ENCODE measurements at places on chromosomes 5 and 9.

GRCh38 chr9:122084026-122084675, 9.0 kb downstream of the TTLL11 start:
- DNase-seq, result no peak

DNA sequence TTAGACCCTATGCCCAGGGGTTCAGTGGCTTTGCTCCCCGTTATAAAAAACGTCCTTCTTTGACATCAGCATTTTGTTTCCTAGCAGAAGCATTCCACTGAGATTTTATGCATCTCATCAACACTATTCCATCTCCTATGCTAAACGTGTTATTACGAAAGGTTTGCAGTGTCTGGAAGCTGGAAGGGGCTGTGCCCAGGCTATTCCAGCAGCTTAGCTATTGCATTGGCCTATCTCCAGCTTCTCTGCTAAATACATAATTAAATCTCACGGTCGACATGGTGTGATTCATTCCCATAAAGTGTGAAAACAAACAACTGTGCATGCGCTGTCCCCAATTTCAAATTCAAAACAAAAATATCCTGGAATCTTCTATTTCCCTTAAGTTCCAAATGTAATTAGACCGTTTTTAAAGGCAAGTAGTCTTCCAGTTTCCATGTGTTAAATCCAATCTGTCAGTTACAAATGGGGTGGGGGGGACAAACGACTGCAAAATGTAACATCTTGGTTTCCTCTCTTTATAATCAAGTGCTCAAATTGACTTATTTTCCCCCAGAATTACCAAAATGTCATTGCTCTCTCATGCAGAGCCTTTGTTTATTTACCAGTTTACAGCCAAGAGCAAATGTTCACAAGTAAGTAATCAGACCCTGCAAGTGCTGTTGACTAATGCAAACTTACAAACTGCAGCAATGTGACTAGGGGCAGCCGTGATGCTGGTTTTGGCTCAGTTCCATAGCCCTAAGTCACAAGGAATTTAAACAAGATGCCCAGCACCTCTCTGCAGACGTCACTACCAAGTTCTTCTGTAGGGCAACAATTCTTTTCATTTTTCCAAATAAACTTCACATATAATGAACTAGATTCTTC, 212.3 kb upstream of the RORB start:
- DNase-seq, result no peak

GRCh38 chr9:123353984-123354591, 1.9 kb upstream of the CRB2 start:
- DNase-seq, result no peak

DNA sequence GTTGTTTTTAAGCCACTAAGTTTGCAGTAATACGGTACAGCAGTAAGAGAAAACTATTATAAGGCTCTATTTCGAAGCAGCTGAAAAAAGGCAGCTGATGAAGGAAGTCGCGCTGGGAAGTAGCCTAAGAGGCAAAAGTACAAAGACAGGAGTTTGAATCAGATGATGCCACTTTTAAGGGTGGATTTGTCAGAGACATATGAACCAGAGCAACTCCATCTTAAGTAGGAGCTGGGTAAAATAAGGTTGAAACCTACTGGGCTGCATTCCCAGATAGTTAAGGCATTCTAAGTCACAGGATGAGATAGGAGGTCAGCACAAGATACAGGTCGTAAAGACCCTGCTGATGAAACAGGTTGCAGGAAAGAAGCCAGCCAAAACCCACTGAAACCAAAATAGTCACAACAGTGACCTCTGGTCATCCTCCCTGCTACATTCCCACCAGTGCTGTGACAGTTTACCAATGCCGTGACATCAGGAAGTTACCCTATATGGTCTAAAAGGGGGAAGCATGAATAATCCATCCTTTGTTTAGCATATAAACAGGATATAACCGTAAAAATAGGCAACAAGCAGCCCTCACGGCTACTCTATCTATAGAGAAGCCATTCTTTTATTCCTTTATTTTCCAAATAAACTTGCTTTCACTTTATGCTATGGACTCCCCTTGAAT, 91.8 kb upstream of the PRSS3 start:
- DNase-seq, result no peak

DNA sequence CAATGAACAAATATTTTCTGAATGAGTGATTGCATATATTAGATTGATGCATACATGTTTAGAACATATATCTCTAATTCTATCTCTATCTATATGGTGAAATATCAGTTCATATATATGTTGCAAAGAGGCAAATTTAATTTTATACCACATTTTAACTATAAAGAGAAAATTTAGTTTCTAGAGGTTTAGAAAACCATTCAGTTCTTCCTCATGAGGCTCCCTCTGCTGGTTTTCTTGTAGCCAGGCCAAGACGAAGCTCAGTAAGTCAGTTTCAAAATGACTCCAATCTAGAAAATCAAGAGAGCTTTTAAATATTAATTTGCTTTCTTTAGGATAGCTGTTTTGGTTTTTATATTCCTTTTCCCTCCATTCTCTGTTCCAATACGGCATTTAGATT, 312.1 kb downstream of the TMEM232 start:
- DNase-seq, result no peak

- DNase-seq, result no peak
Measured at GRCh38 chr5:157469687-157470086, 9.7 kb downstream of the NIPAL4 start.

DNA sequence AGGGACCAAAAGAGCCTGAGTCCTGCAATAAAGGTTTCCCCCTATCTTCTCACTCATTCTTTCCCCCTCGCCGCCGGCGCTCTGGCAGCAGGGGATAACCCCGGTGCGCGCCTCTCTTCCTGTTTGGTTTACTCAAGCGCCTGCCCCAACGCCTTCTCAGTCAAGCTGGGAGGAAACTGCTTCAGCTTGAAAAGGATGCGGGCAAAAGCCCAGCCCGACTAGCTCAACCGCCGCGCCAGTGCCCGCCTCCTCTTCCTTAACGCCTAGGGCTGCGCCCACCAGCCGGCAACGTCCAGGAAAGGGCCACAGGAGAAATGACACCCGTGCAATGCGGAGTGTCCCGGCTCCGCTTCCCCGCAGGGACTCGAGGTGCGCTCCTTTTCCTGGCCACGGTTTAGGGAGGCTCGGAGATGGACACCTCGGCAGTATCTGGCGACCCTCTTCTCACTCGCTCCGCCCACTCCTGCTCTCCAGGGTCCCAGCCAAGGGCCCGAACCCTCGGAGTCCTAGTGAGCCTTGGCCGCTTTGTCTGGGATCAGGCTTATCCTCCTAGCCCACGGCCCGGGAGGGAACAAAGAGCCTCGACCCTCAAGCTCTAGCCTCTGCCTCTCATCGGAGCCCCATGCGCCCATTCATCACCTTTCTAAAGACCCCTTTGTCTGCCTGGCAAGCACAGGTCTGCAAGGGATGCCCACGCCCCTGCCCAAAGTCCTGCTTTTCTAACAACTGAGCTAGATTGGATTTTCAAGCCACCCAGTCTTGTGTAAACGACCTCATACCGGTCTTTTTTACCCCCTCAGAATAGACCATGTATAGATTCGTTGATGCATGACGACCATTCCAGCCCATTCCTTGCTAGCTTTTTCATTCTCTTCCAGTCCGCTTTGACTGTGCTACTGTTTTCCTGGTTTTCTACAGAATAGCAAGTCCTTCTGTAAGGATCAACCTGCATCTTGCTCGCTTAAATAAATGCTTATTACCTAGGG, 2.0 kb downstream of the ST8SIA4 start:
- no peak for DNase-seq

DNA sequence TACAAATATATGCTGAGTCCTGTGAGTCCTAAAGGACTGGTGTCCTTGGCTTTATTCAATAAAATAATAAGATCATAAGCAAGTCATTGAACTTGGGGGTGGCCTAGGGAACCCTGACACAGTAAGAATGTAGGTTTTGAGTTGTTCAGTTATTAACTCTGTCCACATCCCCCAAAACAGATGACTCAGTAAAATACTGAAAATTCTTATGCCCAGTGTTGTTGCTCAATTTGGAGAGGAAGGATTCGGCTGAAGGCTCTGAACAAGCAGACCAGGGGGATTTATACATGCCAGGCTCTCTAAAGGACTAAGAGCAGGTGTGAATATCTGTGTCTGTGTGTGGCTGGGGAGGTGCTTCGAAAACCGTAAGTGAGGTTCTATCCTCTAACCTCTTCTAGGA, 173.7 kb downstream of the RMI1 start:
- no peak for DNase-seq

DNA sequence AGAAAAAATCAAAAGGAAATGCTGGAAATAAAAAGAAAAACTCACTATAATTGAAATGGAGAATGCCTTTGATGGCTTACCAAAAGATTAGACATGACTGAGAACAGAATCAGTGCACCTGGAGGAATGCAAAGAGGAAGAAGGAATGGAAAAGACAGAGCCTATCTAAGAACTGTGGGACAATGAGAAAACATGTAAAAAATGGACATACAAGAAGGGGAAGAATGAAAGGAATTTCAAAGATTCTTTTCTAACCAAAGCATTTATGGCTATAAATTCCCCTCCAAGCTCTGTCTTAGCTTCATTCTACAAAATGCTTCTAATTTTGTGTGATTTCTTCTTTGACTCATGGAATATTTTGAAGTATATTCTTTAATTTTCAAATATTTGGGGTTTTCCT, 47.5 kb upstream of the CLK4 start:
- DNase-seq, result no peak

GRCh38 chr5:134509308-134510040, 16.0 kb upstream of the JADE2 start:
- DNase-seq, result no peak

- DNase-seq, result no peak
Measured at GRCh38 chr9:88792502-88792901, 198.8 kb upstream of the S1PR3 start.

DNA sequence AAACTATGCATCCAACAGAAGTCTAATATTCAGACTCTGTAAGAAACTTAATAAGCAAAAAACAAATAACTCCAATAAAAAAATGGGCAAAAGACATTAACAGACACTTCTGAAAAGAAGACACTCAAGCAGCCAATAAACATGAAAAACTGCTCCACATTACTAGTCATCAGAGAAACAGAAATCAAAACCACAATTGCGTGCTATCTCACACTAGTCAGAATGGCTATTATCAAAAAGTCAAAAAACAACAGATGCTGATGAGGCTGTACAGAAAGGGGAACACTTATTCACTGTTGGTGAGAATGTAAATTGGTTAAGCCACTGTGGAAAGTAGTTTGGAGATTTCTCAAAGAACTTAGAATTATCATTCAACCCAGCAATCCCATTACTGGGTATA, 101.2 kb upstream of the TRIM32 start:
- DNase-seq, result no peak

- DNase-seq, result no peak
Measured at GRCh38 chr9:105700668-105701067, 6.3 kb downstream of the TMEM38B start.

GRCh38 chr5:156326718-156327259, at the start of gene SGCD:
Gene SGCD (plus strand): TSS chr5:156327164.
- peak; percentile 75 for DNase-seq
